ENCODE measurements at places on chromosomes 7 and 10.

- no peak for DNase-seq
These were observed 147.9 kb downstream of the DGKB start for GRCh38 chr7:14754631-14755030.

- no peak for DNase-seq
These were observed 434.1 kb downstream of the GRM8 start for GRCh38 chr7:126818393-126819196.

- DNase-seq, result no peak
These were observed 183.3 kb downstream of the STK31 start for GRCh38 chr7:23893176-23893941.

DNA sequence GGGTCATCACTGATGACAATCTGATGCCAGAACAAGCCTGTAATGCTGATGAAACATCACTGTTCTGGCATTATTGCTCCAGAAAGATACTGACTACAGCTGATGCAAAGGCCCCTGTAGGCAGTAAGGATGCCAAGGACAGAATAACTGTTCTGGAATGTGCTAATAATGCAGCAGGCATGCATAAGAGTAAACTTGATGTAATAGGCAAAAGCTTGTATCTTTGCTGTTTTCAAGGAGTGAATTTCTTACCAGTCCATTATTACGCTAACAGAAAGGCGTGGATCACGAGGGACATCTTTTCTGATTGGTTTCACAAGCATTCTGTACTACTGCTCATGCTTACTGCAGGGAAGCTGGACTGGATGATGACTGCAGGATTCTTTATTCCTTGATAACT, 18.7 kb downstream of the LCOR start:
- no peak for DNase-seq

DNA sequence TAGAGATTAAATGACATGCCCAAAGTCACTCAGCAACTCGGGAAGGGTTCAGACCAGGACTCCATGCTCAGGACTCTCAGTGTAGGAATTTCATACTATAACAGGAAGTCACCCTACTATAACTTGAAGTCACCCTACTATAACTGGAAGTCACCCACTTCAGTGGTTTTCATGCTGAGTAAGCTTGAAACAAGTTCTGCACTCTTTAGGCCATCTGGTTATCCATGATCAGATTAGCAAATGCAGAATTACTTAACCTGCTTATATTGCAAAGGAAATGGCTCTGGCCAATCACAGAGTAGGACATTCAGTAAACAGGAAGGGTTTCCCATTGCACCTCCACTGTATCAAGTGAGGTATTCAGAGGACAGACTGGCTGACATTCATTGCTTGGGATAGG, 1240.4 kb downstream of the GATA3 start:
- DNase-seq, result no peak

GRCh38 chr10:48453451-48454301, 147.2 kb downstream of the MAPK8 start:
- peak; percentile 79 for DNase-seq

GRCh38 chr10:78508955-78509748, 475.5 kb downstream of the RPS24 start:
- no peak for DNase-seq

- no peak for DNase-seq
These were observed 509 bp upstream of the ING3 start for GRCh38 chr7:120949998-120950538.

DNA sequence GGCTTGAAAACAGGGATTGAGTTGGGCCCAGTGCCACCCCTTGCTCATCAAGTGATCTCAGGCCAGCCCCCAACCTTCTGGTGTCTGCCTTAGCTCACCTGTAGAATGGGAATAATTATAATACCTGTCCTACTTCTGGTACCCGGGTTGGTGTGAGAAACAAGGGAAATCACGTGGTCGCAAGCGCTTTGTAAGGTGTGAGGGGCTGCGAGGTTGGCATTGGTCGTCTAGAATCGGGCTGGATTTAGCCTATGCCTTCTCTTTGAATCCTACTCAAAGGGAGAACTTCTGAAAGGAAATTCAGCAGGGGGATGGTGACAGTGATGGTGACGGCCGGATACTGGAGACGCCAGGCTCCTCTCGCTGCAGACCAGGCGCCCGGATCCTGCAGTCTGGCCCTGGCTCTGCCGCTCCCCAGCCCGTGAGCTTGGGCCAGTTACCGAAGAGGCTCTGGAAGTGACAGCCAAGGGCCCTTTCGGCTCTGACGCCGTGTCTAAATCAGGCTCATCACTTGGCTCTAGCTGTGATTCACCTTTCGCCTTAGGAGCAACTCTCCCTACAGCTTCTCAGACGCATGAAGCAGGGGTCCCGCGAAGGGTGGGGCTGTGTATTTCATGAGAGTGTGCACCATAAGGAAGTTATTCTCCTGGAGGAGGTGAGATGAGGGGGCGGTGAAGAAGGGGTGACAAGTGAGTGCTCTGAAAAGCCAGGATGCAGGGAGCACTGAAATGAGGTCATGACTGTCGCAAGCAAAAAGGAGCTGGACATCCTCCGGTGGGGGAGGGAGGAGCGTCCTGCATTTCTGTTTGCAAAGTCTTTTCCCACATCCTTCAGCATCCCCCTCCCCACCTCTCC, 4.0 kb upstream of the CREB5 start:
- DNase-seq, result peak; percentile 97

- no peak for DNase-seq
These were observed 105.0 kb downstream of the TRIL start for GRCh38 chr7:28853150-28853549.

GRCh38 chr10:25063644-25064043, 47.2 kb downstream of the THNSL1 start:
- no peak for DNase-seq

DNA sequence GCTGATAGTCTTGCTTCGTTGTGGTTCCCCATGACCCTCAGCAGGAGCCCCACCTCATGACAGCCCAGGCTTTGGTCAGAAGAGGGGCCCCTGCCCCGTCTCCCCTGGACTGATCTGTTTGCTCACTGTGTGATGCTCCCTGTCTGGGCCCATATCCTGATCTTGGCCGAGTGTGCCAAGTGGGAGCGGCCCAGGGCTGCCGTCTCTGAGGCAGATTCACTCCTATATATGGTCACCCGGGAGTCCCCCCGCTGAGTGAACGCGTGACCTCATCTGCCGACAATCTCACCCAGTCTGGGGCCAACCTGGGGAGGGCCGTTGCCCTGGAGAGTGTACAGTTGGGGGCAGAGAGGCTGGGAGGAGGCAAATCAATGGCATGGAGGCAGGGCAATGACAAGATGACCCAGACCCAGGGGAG, 34.5 kb downstream of the PPIF start:
- DNase-seq, result peak; percentile 93

DNA sequence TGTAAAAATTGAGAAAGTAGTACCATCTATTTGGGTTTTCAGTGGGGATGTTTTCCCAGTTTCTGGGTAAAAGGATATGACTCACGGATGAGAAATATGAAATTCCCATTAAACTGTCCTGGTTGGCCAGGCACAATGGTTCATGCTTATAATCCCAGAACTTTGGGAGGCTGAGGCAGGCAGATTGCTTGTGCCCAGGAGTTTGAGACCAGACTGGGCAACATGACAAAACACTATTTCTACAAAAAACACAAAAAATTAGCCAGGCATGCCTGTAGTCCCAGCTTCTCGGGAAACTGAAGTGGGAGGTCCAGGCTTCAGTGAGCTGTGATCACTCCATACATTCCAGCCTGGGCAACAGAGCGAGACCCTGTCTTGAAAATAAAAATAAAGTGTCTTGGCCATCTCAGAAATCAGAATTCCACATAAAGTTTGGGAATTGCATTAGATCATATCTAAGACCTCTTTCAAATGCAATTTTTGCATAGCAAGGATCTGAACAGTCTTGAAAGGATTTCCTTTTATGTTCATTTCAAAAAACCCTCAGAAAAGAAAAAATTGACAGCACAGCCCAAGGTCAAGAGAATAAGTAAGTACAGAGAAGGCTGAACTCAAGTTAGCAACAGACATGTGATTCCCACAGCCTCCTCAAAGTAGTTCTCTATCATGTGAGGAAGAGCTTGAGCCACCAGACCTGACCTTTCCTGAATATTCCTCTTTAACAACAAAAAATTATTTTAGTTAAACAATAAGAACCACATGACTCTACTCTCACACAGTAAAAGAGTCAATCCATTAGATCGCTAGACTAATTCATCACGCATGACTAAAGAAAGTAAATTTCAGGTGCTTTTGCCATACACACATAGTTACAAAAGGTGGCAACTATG, 141.5 kb upstream of the CAV2 start:
- no peak for DNase-seq
